ENCODE measurements at places on chromosomes 12 and 14. TPM values are rescaled to one million over a fixed set of nuclear protein-coding genes. Genes with fewer than 3 reads are reported as not detected.

The PTPRO gene
- 0.47 TPM for polyA plus RNA-seq

The LRTM2 gene
- polyA plus RNA-seq: not detected

The FOXG1 gene
- not detected for polyA plus RNA-seq

The PRKD1 gene
- not detected for polyA plus RNA-seq

The TAS2R30 gene
- polyA plus RNA-seq: not detected

The SLC25A21 gene
- not detected for polyA plus RNA-seq

The WNT1 gene
- polyA plus RNA-seq: 2.3 TPM

The RASAL1 gene
- 0.45 TPM for polyA plus RNA-seq

The TMEM253 gene
- not detected for polyA plus RNA-seq

The TMBIM4 gene
- polyA plus RNA-seq: 307 TPM

The RBP5 gene
- not detected for polyA plus RNA-seq

The TAS2R19 gene
- polyA plus RNA-seq: 0.52 TPM

The APOF gene
- polyA plus RNA-seq: not detected

The PRH1 gene
- 7.3 TPM for polyA plus RNA-seq

The CD69 gene
- 253 TPM for polyA plus RNA-seq

The NANOG gene
- polyA plus RNA-seq: not detected

The RD3L gene
- polyA plus RNA-seq: not detected

The METTL17 gene
- 43.9 TPM for polyA plus RNA-seq

The OR6C3 gene
- not detected for polyA plus RNA-seq

The CLEC7A gene
- polyA plus RNA-seq: not detected

The CLEC2A gene
- polyA plus RNA-seq: not detected

The ADCY4 gene
- polyA plus RNA-seq: 0.64 TPM

The VDR gene
- polyA plus RNA-seq: 0.54 TPM

The GPR68 gene
- polyA plus RNA-seq: 22.7 TPM

The FAM90A1 gene
- 0.12 TPM for polyA plus RNA-seq

The AQP5 gene
- not detected for polyA plus RNA-seq

The PLEKHG7 gene
- polyA plus RNA-seq: not detected

The DEPDC4 gene
- not detected for polyA plus RNA-seq

The DERA gene
- 25.8 TPM for polyA plus RNA-seq

The CDCA3 gene
- polyA plus RNA-seq: 0.68 TPM

The PLEKHA5 gene
- polyA plus RNA-seq: 8.6 TPM

The LRRC23 gene
- polyA plus RNA-seq: 5.0 TPM

The LIN7A gene
- polyA plus RNA-seq: not detected

The SLCO1B3 gene
- polyA plus RNA-seq: not detected

The AQP2 gene
- not detected for polyA plus RNA-seq

The C12orf54 gene
- not detected for polyA plus RNA-seq

The ERO1A gene
- 47.0 TPM for polyA plus RNA-seq

The UTP20 gene
- polyA plus RNA-seq: 5.8 TPM

The PLA2G1B gene
- polyA plus RNA-seq: not detected

The MAP3K9 gene
- 1.9 TPM for polyA plus RNA-seq

The CBLN3 gene
- not detected for polyA plus RNA-seq

The KRT1 gene
- polyA plus RNA-seq: 3.4 TPM

The CLEC4A gene
- 0.66 TPM for polyA plus RNA-seq

The GXYLT1 gene
- 2.8 TPM for polyA plus RNA-seq

The LBHD2 gene
- polyA plus RNA-seq: not detected

The RNF212B gene
- not detected for polyA plus RNA-seq

The SCNN1A gene
- 0.49 TPM for polyA plus RNA-seq

The LPAR5 gene
- 26.5 TPM for polyA plus RNA-seq

The PKP2 gene
- 0.17 TPM for polyA plus RNA-seq
